A549 treated with ZK216348 at 1 μM for 4 hours (cell line): ENCODE measurements at places on chromosomes 5 and 9. TPM values are rescaled to one million over a fixed set of nuclear protein-coding genes. Genes with fewer than 3 reads are reported as not detected.

The GPR150 gene
- total RNA-seq = 0.11 to 0.15 TPM (median 0.12 TPM) in 3 of 5 replicates, not detected in the others

The FBLL1 gene
- 0.09 to 0.36 TPM in 2 of 5 replicates, not detected in the others for total RNA-seq

The SLC6A3 gene
- total RNA-seq = 0.13 to 0.45 TPM (median 0.16 TPM) in 5 replicates

The SLC9A3 gene
- 1.4 to 2.5 TPM (median 2.3 TPM) in 5 replicates for total RNA-seq

The FLT4 gene
- total RNA-seq = 2.0 to 4.8 TPM (median 3.7 TPM) in 5 replicates

The PPIC gene
- total RNA-seq = 14.9 to 20.3 TPM (median 17.7 TPM) in 5 replicates

The LCN12 gene
- total RNA-seq = 0.41 to 2.0 TPM (median 1.0 TPM) in 5 replicates

The NAIP gene
- 0.39 to 0.72 TPM (median 0.56 TPM) in 5 replicates for total RNA-seq

The PCSK1 gene
- total RNA-seq = 0.09 to 0.29 TPM (median 0.25 TPM) in 5 replicates

The SLC45A2 gene
- not detected in 5 replicates for total RNA-seq
